Lung microvascular endothelial cell (primary cell): ENCODE measurements at places on chromosomes 1 and 21. TPM values are rescaled to one million over a fixed set of nuclear protein-coding genes. Genes with fewer than 3 reads are reported as not detected.
A peak's percentile ranks its signal among the peaks of the same experiment; 100 is the strongest.

GRCh38 chr1:161158316-161159010 is 837 bp upstream of the USP21 start:
- no peak for DNase-seq

- DNase-seq: no peak
Observed at GRCh38 chr1:237181743-237182317, 139.8 kb downstream of the RYR2 start.

DNA sequence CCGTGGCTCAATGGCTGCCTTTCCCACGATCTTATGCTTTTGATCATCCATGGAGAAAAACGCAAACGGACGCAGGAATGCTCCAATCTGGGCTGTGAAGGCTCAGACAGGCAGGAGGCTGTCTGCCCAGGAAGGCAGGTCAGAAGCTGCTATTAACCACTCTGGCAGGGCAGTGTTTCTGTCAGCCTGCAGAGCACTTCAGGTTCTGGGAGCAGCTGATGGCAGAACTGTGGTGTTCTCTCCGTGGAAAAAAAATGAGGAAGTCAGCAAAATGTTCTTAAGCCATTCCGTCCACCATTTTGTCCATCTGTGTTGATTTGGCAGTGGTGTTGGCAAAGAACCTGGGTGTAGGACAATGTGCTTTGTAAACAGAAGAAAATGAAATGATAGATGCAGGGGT is 91.7 kb downstream of the SIM2 start:
- no peak for DNase-seq

GRCh38 chr1:219563568-219563967 is 49.3 kb downstream of the ZC3H11B start:
- DNase-seq: no peak

OR2T35 gene
- total RNA-seq: not detected in 2 replicates

- DNase-seq: no peak
Observed at GRCh38 chr1:36093929-36094328, 5.2 kb downstream of the ADPRS start.

DNA sequence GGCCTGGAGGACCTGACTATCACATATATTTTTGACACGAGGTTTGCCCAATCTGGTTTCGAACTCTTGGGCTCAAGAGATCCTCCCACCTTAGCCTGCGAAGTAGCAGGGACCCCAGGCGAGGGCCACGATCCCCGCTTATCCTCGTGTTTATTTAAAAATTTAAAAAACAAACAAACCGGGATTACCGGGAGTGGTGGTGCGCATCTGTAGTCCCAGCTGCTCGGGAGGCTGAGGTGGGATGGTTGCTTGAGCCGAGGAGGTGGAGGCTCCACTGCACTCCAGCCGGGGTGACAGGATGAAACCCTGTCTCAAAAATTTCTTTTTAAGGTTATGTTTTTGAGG is 452 bp upstream of the EXOSC10 start:
- DNase-seq: no peak

GRCh38 chr21:46397993-46398392 is 60.7 kb upstream of the DIP2A start:
- no peak for DNase-seq

- no peak for DNase-seq
Observed at GRCh38 chr1:87641996-87642395, 313.3 kb downstream of the LMO4 start.

DNA sequence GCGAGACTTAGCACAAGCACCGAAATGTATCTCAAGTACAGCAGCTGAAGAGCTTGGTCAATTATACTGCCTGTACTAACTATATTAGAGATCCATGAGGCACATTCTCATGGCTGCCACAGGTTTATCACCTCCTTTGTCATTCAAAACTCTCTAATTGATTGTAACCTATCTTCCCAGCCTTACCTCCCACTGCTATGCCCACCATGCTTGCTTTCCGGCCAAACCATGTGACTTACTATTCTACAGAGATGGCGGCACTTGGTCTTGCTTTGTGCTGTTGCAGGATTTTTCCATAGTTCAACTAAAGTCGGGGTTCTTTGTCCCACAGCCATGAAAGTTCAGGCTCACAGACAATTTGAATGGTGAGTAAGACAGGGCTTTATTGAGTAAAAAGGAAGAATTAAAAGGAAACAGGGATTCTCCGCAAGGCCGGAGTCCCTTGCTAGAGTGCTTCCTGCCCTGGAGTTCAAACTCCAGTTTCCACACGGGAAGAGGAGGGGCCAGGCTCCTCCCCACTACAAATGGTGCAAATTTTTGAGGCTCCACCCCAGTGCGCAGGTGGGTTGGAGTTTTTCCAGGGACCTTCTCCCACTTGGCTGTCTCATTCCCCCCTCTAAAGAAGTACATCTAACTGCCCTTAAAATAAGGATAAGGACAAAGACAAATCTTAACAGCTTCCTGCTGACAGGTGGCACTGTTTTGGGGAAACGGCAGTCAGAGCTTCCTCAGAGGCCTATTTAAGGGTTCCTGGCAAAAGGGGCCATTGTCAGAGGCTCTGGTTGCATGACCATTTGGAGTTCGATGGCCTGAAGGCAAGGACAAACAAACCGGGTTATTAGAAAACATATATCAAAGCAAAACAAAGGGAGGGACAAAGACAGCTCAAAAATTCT is 28.7 kb downstream of the FMO2 start:
- no peak for DNase-seq

GRCh38 chr1:217369996-217370551 is 260.8 kb downstream of the GPATCH2 start:
- DNase-seq: no peak

DNA sequence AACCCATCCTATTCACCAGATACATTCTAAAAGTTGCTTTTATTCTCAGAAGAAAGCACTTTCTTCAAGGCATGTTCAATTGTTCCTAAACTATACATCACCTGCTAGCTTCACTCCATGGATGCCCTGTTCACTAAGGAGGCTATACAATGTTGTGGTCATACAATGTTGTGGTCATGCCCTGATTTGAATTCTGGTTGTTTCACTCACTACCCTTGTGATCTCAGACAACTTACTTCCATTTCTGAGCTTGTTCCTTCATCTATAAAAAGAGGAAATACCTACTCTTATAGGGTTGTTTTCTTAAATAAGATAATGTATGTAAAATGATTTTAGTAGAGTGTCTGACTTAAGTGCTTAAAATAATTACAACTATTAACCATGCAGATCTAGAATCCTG is 19.7 kb downstream of the EDEM3 start:
- no peak for DNase-seq

DNA sequence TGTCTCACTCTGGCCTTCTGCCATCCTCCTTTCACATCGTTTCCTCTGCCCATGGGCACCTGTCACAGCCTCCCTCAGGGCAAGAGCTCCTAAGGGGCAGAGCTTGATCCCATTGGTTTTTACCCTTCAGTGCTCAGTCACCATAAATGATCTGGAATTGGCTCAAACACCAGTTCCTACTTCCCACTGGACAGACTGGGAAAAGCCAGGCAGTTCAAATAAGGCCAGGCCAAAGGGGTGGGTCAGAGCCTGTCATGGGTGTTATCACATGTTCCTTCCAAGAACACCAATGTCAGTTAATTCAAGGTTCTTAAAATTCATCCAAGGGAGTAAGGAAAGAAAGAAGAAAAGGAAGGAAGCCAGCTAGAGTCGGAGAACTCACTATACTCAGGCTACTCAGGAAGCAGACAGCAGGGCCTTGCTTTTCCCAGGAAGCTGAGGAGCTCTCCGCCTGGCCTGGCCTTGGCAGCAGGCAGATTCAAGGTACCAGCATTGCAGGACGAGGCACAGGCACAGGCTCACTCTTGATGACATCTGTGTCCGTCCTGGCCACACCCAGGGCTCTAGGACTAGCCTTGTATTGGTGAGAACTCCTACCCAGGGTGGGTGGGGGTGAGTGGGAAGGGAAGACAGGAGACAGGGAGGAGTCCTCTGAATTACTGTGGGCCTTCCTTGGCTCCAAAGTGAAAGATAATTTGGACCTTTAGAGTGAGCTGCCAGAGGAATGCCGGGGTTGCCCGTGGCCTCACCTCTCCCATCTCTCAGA is 32.2 kb upstream of the ARTN start:
- DNase-seq: peak; percentile 17

LCE1B gene
- total RNA-seq: not detected in 2 replicates

DNA sequence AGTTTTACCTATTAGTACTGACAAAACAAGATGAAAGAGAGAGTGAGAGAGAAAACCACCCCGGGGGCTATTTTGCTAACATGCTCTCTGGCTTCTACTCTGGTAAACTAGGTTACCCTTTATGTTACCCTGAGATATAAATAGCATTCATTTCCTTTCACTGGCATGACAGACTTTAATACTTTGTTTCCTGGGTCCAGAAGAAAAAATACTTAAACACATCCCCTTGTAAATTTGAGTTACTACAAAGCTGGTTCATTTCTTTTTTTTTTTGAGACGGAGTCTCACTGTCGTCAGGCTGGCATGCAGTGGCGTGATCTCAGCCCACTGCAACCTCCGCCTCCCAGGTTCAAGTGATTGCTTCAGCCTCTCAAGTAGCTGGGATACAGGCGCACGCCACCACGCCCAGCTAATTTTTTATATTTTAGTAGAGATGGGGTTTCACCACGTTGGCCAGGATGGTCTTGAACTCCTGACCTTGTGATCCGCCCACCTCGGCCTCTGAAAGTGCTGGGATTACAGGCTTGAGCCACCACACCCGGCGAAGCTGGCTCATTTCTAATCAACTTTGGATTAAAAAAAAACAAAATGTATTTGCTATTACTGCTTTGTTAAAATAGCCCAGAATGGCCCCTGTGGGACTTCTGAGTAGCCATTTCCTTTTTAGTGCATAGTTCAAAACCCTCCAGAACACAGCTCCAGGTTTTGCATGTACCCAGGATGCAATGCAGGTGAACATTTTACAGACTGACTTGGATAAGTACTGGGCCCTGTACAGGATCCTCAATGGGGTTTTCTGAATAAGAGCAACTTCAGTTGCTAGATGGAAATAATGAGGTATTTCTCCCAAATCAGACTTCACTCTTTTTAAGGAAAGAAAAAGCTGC is 20.6 kb downstream of the INPP5B start:
- no peak for DNase-seq

DNA sequence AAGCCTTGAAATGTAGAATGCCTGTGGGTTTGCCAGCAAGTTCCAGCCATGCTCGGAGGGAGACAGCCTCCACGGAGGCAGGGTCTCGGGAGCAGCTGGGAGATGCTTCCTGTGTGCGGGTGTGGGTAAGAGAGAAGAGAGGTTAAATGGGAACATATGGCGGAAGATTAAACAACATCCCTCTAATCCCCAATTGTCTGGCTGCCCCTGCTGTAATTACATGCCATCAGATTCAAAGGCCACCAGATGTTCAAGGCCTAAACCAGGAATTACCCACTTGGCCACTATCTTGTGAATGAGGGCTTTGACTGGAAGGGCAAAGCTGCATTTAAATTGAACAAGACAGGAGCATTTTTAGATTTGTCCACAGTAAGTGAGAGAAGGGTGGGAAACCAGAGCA is 81.4 kb upstream of the BACE2 start:
- DNase-seq: no peak

GRCh38 chr1:246216906-246217305 is 290.2 kb downstream of the SMYD3 start:
- no peak for DNase-seq

DNA sequence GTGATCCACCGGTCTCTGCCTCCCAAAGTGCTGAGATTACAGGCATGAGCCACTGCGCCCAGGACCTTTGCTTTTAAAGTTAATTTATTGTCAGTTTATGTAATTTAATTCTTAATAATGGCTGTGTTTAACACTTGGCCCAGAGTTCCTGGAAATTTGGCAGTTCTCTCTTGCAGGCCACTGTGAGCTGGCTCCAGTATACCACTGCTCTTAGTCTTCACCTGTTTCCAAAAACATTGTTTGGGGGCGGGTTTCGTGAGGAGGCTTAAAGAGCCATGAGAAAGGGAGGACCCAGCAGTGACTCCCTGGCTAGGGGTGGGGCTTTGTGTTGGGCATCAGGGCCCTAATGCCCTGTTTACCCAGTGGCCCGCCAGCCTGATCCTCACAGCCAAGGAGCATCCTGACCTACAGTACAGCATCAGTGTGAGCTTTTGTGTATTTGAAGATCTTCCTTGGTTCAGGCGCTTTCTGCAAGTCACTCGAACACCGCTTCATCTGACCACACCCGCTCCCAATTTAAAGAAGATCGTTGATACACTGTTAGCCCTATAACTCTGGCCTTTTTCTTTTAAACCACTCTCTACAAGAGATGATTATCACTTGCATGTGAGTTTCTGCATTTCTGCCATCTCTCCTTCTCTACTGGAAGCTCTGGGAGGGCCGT is 12.0 kb upstream of the BGLAP start:
- DNase-seq: no peak

DNA sequence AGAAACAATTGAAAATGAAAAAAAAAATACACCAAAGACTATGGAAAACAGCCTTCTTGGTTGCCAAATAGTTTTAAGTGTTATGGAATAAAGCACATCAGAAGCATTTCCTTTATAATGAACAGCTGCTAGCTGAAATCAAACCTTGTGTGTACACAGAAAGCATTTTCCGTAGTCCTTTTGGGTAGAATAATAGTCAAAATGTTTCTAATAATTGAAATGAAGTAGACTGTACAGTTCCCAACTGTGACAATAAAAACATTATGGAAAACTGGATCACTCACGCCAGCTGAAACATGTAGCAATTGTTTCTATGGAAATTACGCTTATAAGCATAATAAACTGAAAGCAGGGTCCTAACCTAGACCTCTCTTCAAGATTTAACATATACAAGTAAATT is 856.3 kb upstream of the B3GALT2 start:
- no peak for DNase-seq

DNA sequence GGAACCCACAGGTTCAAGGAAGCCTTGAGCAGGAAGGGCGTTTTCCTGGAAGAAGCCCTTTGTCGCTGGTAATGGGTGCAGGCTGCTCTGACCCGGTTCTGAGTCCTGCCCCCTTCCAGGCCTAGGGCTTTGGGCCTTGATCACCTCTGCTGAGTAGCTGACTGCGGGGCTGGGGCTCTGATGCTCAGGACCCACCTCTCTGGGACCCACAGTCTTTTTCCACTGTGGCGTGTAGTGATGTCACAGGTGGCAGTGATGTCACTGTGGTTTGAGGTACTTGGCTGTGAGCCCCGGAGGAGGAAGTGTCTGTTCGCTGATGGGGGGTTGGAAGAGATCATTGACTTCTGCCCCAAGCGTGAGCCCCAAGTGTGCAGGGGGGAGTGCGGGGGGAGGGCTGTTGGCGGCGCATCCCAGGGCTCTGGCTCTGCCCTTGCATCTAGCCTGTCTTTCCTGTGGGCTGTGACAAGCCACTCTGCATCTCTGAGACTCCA is 6.9 kb downstream of the TNFRSF1B start:
- DNase-seq: no peak

COA7 gene
- 7.0 and 7.7 TPM in 2 replicates for total RNA-seq

DNA sequence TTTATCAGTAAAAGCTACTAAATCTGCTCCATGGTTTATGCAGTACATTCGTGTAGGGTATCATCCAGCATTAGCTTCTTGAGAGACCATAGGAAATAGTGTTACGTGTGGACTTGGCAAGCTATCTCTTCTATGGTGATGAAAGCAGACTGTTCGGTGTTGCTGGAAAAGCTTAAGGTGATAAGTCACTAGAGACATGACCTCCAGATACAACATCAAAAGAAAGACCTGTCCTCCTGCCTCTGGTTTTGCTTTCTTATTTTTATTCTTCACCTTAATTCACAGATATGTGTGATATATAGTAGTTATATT is 53.5 kb upstream of the S1PR1 start:
- DNase-seq: peak; percentile 75

GRCh38 chr1:39250460-39251240 is 46.2 kb downstream of the MACF1 start:
- DNase-seq: no peak

FCGR3A gene
- total RNA-seq: not detected in 2 replicates

- DNase-seq: no peak
Observed at GRCh38 chr1:176049582-176049981, 157.5 kb downstream of the COP1 start.

GRCh38 chr1:214897581-214897980 is 185.0 kb upstream of the KCNK2 start:
- no peak for DNase-seq

SYTL1 gene
- total RNA-seq: 0.22 TPM in 1 of 2 replicates, not detected in the other
